ENCODE measurements at places on chromosomes 1 and 21. TPM values are rescaled to one million over a fixed set of nuclear protein-coding genes. Genes with fewer than 3 reads are reported as not detected.

- no peak for DNase-seq
Observed at GRCh38 chr1:108121358-108122143, 78.6 kb downstream of the SLC25A24 start.

DNA sequence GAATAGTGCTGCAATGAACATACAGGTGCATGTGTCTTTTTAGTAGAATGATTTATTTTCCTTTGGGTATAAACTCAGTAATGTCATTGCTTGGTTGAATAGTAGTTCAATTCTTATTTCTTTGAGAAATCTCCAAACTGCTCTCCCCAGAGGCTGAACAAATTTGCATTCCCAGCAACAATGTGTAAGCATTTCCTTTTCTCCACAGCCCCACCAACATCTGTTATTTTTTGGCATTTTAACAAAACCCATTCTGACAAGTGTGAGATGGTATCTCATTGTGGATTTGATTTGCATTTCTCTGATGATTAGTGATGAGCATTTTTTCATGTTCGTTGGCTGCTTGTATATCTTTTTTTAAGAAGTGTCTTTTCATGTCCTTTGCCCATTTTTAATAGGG is 21.9 kb upstream of the EEIG2 start:
- no peak for DNase-seq

GRCh38 chr1:59137276-59137615 is 159.6 kb upstream of the FGGY start:
- DNase-seq = no peak

DNA sequence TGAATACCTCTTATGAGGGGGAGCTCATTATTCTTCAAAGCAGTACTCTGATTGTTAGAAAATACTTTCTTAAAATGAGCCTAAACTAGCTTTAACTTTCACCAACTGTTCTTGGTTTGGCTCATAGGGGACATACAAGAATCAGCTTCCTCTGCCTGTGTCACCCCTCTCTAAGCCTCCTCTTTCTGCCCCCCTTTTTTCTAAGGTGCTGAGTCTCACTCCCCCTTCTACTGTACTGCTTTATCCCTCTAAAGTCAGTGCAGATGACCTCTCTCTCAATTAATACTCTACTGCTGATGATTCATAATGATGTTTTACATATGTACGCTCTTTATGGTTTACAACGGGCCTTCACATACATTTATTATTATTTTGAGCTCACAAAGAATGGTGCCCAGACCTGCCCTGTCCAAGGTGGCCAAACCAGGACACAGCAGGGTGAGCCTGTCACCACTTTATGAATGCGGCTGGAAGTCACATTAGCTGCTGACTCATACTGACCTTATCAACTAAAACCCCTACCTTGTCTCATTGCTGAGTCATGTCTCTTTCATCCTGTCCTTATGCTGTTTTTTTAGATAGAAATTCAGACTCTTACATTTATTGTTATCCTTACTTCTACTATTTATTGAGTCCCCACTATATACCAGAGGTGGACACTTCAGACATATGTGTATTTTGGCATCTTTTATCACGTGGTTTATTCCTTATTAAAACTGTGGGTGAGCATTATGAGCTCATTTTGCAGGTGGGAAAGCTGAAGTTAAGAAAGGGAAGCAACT is 126.9 kb downstream of the RNF220 start:
- no peak for DNase-seq

DNA sequence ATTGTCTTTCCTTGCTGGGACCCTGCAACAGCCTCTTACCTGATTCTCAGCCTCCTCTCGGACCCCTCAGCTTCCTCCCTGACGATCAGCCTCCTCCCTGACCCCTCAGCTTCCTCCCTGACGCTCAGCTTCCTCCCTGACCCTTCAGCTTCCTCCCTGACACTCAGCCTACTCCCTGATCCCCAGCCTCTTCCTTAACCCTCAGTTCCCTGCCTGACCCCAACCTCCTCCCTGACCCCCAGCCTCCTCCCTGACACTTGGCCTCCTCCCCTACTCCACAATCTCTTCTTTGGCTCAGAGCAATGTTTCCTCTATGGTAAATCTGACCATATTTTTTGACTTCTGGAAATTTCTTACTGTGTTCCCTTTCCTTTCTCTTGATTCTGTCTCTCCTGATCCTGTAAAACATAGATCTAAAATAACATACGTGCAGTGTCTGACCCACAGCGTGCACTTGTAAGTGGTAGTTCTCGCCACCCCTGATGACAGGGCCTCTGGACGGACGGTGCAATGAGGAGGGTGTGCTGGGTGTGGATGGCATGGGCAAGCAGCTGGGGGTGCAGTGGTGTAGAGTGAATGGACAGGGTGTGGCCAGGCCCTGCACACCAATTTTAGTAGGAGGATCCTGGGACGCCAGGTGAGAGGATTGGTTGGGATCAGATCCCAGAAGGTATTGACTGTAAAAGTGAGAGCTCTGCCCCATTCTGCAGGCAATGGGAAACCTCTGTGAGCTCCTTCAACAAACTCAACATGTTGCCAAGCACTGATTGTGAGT is 264.1 kb downstream of the FOXD2 start:
- DNase-seq = no peak

DNA sequence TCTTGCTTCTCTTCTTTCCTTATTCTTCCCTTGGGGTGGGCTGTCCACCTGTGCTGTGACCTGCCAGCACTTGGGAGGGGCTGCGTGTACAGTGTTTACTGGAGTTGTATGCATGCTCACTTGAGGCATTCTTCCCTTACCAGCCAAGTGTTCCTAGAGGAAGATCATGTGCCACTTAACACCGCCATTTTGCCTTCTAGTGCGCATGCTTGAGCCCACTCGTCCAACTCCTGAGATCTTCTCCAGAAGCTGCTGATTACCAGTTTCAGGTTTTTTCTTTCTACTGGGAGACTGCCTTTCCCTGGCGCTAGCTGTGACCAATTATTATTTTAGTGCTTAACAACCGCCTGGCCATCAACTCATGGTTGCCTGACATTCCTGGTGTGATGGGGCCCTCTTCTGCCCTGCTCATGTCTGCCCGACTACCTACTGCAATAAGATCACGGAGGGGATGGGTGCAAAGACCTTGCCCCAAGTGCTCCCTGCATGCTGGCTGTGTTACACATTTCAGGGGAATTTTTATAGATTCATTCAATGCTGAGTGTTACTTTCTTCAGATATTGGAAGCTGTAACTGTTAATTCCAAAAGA is 74.2 kb upstream of the B3GALT5 start:
- no peak for DNase-seq

GRCh38 chr1:116310180-116310579 is 62.9 kb upstream of the ATP1A1 start:
- DNase-seq = no peak

DNA sequence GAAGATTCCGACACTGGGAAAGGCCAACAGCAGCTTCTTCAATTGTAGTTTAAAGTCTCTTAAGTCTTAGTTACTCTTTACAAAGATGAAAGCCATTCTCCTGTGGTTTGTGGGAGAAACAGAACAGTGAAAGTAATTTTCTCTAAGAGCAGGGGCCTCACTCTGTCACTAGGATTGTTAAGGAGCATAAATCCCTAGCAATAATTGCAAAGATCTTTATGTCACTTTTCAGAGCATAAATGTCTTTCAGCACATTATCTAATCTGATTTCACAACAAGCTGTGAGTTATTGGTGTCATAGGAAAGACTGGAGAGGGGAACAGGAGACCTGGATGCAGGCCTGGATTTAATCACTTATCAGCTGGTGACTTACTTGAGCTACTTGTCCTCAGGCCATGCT is 32.4 kb upstream of the DUSP23 start:
- DNase-seq = no peak

DNA sequence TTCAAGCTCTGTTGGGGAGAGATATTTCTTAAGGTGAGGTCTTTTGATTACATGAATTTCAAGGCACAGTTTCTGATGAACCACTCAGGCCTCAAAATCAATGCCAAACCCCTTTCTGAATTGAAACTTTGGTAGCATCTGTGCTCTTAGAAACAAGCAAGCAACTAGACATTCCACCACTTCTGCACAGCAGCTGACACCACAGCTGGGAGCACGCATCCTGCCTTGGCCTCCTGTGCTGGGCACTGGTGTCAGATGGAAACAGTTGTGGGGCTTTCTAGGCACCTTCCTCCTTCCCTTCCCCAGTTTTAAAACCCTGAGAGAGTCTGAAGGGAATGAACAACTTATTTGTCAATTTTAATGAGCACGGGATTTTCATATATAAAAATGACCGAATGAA is 360.2 kb downstream of the ADGRL2 start:
- no peak for DNase-seq

The PGBD5 gene
- total RNA-seq = 8.8 TPM

GRCh38 chr21:36861595-36862323 is 104.7 kb downstream of the HLCS start:
- DNase-seq = no peak

DNA sequence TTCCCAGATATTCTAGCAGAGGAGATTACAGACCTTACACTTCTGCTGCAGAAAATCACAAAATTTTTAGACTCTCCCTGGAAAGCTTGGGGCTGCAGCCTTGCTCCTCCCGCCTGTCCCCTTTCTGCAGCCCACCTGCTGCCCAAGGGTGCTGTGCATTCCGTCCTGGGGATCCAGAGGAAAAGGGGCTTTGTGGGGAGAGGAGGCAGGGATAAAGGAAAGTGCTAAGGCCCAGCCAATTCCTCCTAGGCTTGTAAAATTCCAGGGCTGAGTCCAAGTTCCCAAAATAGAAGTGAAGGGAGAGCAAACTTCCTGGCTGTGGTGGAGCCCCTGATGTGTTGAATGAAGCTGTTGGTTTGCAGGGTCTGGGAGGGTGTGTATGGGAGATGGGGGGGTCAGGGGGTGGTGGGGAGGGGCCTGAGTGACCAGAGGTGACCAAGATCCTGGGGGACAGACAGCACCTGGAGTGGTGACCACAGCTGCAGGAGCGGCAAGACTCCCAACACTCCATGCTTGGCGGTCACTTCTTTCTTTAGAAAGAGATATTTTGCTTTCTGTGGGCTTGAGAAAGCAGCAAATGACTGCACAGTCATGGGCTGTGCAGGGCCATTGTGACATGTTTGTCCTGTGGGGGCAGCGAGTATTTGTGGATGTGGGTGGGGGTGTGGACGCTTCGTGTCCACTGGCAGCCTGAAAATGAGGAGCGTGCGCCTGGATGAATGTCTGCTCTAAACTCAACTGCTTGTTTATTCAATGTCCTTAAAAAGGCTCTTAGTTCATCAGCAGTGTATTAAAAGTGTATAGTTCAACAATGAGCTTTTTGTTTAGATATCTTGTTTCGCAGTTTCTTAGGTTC is 68.4 kb downstream of the TLR5 start:
- no peak for DNase-seq

DNA sequence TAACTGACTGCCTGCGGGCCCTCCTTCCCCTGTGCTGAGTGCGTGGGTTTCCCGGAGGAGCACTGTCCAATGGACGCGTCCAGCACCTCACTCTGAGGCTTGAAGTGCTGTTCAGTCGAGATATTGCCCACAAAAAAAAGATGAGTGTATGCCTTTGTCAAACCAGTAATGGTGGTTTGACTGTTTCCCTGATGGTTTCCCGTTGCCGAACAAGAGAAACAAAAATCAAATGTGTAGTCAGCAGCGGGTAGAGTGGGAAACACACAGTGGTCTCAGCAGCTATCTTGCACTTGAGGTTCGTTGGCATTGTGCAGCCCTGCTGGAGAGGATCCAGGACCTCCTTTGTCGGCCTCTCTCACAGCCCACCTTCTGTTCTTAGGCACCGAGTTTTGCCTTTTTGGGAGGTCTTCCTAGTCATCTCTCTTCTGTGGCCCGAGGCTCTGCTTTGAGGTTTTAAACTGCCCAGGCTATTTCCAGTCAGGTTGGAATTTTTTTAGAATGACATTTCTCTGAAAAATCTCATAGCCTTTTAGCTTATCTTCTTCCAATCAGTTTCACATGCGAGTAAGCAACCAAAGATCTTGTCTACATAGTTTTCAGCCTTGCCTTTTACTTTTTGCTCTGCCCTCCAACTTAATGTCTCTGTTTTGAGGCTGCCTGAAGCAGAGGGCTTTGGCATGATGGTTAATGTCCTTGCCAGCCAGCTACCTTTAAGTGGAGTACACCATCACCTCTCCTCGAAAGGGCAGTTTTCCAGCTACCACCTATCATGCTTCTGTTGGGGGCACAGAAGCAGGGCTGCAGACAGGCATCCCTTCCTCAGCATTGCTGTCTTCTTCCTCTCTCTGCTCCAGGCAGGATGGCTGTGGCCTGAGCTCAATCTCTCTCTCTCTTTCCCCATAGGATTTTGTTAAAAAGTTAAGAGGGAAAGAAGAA is 132.3 kb downstream of the URB2 start:
- no peak for DNase-seq

DNA sequence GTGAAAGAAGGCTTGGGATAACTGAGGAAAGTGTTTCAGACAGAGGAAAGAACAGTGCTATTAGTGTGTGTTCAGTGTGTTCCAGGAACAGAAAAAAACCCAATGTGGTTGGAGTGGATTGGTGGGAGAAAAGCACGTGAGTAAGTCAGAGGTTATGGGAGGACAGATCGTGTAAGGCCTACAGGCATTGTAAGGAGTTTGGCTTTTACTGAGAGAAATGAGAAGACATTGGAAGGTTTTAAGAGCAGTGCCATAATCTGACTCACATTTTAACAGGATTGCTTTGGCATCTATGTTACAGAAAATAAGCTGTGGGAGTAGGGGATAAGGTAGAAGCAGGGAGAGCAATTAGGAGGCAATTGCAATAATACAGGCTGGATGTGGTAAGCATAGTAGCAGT is 4.8 kb downstream of the ARPC5 start:
- DNase-seq = no peak

DNA sequence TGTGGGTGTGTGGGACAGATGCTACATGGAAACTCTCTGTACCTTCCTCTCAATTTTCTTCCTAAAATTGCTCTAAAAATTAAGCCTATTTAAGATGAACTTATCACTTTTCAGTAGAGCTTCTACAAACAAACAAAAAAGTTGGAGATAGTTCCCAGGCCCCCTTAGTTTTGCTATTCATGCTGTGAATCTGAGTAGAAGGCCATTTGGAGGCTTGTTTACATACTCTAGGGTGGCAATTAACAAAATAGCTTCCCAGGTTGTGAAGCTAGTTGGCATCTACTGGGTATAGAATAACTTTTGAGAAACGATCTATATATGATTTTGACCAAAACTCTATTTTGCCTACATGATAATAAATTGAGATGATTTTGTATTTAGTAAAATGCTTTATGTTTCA is 541.4 kb upstream of the B3GALT2 start:
- no peak for DNase-seq

The CD164L2 gene
- total RNA-seq = 3.6 TPM

DNA sequence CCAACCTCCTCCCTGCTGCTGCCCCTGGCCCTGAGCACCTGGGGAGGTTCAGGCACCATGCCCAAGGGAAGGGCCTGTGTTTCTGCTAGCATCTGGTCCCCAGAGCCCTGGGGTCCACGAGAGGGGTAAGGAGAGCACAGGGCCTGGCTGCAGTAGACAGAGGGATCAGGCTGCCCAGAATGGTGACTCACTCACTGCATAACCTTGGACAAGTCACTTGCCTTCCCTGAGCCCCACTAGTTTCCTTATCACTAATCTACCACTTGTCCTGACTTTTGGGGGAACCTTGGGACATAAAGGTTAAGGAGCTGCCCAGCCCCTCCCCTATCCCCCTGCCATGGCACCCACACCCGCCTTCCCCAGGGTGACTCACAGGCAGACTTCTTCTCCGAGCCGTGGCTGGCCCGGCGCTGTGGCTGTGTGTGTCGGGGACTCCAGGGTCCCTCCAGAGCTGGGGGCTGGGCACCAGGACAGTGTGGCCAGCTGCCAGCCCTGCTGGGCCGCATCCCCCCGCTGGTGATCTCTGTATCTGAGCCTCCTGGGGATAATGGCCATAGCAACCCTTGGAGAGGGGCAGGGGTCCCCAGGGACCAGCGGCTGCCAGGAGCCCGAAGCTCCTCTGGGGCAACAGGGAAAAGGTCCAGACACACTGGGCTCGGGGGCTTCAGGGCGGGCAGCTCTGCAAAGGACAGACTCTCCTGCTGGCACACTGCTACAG is 4.0 kb downstream of the ARHGEF19 start:
- DNase-seq = no peak
